ENCODE measurements at places on chromosomes 1 and 21. TPM values are rescaled to one million over a fixed set of nuclear protein-coding genes. Genes with fewer than 3 reads are reported as not detected.

TMEM269 gene
- total RNA-seq, result 0.59 TPM

NCAM2 gene
- total RNA-seq, result 3.6 TPM

COL11A1 gene
- 0.98 TPM for total RNA-seq

HEYL gene
- 5.2 TPM for total RNA-seq

CDC7 gene
- 0.48 TPM for total RNA-seq

DNA sequence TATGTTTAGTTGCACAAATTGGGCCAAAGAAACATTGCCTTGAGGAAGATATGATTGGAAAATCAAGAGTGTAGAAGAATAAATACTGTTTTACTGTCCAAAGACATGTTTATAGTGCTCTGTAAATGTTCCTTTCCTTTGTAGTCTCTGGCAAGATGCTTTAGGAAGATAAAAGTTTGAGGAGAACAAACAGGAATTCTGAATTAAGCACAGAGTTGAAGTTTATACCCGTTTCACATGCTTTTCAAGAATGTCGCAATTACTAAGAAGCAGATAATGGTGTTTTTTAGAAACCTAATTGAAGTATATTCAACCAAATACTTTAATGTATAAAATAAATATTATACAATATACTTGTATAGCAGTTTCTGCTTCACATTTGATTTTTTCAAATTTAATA lies 43.0 kb downstream of the CD46 start:
- no peak for DNase-seq

GRCh38 chr1:101219924-101220870 lies 16.6 kb upstream of the S1PR1 start:
- no peak for DNase-seq

- DNase-seq, result no peak
Observed at GRCh38 chr21:38956007-38956406, 150.3 kb downstream of the ETS2 start.

- DNase-seq, result no peak
Observed at GRCh38 chr1:152386940-152387339, 27.1 kb downstream of the CRNN start.

- DNase-seq, result no peak
Observed at GRCh38 chr1:174939775-174940545, 59.8 kb upstream of the CACYBP start.

DNA sequence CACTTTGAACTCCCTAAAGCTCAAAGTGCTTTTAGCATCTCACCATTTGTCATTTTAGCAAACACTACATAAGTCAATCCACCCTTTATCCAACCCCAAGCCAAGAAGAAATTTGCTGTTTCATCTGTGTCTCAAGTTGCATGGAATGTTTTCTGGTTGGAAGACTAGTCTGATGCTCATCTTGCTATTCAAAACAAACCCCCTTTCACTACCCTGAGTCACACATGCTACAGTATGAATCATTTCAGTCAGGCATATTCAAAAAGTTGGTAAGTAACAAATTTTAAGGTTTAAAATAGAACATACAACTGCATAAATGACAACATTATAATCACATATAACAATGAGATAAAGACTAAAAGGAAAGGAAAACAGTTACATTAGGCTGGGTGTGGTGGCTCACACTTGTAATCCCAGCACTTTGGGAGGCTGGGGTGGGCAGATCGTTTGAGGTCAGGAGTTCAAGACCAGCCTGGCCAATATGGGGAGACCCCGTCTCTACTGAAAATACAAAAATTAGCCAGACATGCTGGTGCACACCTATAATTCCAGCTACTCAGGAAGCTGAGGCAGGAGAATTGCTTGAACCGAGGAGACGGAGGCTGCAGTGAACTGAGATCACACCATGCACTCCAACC lies 38.7 kb downstream of the DSTYK start:
- no peak for DNase-seq

GRCh38 chr1:207853372-207853757 lies 57.6 kb downstream of the CD34 start:
- no peak for DNase-seq

GRCh38 chr1:9399510-9400424 lies 107.1 kb downstream of the SPSB1 start:
- no peak for DNase-seq

- DNase-seq, result no peak
Observed at GRCh38 chr1:197342044-197342565, 74.1 kb downstream of the CRB1 start.

GRCh38 chr1:3014443-3015268 lies 6.6 kb upstream of the ACTRT2 start:
- DNase-seq, result no peak

DNA sequence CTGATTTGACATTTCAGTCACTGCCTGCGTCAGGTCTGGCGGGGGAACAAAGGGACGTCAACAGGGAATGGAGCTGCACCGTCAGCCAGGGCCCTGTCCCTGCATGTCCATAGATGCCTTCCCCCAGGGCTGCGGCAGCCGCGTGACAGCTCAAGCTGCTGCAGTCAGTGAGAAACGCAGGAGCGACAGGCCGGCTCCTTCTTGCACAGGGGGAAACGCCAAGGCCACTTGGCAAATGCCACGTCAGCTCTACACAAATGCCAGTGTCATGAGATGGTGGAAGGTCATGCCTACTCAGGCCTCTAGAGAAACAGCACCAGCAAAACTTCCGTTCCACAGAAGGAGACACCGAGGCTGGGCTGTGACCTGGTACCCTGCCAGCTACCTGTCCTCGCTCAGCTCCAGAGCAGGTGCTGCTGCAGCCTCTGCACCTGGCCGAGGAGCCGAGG lies 37.7 kb downstream of the SYF2 start:
- DNase-seq, result no peak

DNA sequence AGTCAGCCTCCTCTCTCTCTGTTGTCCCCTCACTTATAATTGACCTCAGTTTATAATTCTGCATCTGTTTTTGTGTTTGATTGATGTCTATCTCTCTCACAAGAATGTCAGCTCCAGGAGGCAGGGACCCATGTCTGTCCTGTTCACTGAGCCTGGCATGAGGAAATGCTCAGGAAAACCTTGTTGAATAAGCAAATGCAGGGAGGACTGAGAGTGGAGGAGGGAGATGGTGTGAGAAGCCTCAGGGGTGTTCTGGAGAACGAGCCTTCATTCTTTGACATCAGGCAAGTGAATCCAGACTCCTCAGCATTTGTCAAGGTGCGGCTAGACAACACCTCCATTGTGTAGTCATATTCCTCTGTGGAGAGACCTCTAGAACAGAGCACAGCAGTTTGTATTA lies 45.5 kb downstream of the MAN1C1 start:
- DNase-seq, result no peak

DNA sequence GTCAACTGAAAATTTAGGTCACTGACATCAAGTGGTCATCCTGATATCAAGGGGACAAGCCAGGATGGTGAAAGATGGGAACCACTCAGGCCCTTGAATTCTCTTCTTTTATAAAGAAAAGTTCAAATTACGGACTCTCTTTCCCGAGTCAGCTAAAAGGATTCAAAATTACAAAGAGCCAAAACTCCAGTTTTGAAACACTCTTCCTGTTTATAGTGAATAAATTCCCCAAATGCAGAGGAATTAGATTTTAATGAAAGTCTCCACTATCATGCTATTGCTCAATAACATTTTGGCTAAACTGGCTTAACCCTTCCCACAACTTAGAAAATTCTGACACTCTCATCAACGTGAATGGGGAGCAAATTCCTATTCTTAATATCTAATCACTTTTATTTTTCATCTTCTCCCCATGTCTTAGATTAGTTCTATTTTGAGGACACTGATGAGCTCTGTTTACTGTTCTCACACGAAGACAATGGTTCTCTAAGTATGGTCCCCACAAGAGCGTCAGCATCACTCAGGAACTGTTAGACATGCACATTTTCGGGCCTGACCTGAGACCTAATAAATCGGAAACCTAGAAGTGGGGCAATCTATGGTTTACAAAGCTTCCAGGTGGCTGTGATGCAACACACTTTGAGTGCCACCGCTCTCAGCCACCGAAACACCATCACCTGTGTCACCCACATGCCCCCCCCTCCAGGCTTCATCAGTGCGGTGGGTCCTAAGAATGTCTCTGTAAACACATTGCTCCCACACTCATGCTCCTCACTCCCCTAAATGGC lies 64.4 kb upstream of the TIAM1 start:
- DNase-seq, result no peak

- DNase-seq, result no peak
Observed at GRCh38 chr1:65526049-65526556, 105.6 kb downstream of the LEPR start.

GRCh38 chr1:157069601-157070000 lies 24.1 kb upstream of the ARHGEF11 start:
- DNase-seq, result no peak

DNA sequence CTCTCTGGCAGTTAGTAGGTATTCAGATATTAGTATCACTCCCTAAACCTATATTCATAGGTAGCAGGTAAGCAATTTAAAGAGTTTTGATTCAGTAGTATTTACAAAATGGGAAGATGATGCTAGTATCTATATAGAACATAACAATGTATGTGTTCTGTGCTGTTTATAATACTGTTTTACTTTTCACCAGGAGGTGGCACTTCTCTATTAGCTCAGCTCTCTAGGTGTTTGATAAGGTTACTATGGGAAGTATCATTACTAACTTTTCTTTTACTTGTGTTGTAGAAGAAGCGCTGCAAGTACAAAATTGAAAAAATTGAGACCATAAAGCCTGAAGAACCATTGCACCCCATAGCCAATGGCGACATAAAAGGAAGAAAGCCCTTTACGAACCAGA lies 49.4 kb upstream of the FASLG start:
- no peak for DNase-seq

DNA sequence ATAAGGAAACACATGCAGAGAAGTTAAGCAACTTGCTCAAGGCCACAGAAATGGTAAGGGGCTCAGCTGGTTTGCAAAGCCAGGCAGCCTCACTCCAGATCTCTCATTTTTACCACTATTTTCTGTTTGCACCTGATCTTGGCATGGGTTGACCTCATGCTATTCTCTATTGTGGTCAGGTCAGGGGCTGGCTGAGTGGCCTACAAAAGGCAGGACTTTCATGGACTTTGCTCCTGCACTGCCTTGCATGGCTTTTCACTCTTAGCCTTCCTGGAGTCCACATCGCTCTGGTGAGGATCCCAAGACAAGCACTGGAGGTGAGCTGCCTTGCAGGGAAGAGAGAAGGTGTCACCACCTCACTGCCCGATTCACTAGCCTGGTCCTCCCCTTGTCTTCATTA lies 56.8 kb upstream of the CSF3R start:
- DNase-seq, result no peak

- DNase-seq, result no peak
Observed at GRCh38 chr1:7476861-7477547, 294.1 kb upstream of the VAMP3 start.

GRCh38 chr1:159228554-159228953 lies 23.9 kb downstream of the ACKR1 start:
- no peak for DNase-seq

Measured in breast epithelium (tissue), 4 donors.